ENCODE measurements at places on chromosomes 1 and 21.

- DNase-seq, result no peak
Measured at GRCh38 chr1:201418461-201418860, 3.1 kb downstream of the TNNI1 start.

DNA sequence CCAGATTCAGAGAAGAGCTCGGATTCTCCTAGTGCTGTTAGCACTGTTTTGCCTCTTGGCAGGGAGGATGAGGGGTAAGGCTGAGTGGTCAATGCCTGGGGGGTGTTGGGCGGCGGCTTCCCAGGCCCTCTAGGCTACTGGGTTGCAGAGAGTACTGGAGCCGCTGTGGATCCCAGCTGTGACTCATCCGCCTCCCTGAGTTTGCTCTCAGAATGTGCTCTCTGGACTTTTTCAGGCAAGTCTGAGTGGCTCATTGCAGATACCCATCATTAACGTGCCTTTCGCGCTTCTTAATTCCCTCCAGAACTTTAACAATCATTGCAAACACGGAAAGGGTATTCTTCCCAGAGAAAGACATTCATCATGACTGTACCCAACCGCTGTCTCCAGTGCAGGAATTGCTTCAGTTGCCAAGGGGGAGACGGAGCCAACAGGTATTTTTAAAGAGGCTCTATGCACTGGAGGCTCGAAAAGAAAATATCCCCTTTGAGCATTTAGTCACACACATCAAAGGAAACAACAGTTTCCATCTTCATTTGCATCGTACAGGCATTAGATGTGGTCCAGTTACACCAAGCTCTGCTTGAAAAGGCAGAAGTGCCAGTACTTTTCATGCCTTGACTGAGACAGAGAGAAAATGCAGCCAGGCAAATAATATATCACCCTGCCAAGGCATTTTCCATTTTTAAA lies 14.4 kb upstream of the CAMTA1 start:
- DNase-seq, result peak; percentile 58

- DNase-seq, result peak; percentile 48
Measured at GRCh38 chr1:11918799-11919519, 7.3 kb downstream of the KIAA2013 start.

DNA sequence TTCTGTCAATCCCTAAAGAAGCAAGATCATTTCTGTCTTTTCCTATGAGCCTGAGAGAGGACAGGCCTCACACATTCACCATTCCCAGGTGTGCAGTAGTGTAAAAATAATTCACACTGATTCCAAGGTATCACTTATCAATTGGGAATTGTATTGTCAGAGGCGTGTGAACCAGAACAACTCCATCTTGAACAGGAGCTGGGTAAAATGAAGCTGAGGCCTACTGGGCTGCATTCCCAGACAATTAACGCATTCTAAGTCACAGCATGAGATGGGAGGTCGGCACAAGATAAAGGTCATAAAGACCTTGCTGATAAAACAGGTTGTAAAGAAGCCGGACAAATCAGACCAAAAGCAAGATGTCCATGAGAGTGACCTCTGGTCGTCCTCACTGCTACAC lies 239.2 kb downstream of the SMYD3 start:
- no peak for DNase-seq

- no peak for DNase-seq
Measured at GRCh38 chr1:242623119-242623518, 98.6 kb upstream of the PLD5 start.

DNA sequence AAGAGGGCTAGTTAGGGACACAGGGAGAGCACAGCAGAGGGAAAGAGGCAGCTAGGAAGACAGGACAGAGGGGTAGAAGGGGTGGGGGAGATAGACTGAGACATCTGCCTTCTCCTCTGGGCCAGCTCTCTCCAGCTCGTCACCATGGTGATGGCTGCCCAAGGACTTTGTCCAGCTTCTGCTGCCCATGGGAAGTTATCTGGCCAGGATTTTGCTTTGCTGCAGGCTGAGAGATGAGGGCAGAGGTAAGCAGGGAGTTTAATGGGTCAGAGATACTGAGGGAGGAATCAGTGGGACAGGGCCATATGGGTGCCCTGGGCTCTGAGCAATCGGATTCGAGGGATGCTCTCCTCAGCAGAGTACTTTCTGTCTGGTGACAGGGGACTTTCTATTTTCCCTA lies 34.5 kb upstream of the GPR37L1 start:
- no peak for DNase-seq

DNA sequence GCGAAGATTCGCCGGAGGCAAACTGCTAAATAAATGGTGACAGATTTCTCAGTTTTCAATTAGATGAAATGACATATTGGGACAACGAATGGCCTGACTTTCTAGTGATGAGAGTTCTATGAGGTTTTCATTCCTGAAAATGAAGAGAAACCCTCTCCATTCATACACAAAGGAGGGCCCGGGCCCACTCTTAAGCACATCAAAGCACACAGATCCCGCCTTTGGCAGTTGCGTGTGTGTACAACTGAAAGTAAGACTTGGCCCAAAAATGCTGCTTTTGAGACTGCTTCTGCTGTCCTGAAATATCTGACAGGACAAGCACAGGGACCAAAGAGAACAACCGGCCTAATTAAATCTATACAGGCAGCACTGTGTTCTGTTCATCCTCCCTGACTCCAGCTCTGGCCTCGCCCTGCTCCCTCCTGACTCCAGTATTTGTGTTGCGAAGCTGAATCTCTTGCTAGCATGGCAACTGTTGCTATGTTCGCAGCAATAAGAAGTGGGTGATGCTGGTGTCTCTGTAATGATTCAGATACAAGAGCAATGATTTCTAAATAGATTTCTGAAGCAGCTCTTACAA lies 7.4 kb downstream of the LRRC53 start:
- no peak for DNase-seq

DNA sequence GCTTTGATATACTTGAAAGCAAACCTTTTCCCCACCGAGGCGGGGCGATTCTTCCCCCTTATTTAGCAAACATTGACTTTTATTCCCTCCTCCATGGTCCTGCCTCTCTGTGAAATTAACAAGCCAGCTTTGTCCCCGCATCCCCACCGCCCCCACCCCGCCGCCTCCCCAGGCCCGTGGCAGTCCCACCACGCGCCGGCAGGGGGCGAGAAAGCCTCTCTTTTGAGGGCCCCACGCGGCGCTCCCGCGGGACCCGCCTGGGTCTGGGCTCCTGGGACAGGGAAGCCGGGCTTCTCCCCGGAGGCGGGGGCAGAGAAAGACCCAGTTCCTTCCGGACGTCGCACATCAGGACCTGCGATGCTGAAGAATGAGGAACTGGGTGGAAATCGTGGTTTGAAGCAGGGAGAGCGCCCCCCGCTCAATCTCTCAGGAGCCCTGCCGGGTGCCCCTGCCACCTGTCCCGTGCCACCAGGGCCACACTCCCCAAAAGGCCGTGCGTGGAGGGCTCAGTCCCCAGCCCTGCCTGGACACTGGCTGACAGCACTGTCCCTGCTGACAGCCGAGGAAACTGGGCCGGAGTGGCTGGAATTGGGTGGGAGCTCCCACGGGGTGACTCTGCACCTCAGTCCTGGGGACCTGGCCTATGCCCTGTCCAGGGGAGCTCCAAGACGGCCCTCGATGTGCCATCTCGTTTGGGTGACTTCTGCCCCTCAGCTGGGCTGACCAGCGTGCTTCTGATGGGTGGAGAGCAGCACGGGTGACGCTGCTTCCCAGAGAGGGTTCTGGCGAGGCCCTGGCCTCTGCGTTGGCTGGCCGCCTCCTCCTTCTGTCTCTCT lies 8.6 kb upstream of the ACTRT2 start:
- DNase-seq, result peak; percentile 5

DNA sequence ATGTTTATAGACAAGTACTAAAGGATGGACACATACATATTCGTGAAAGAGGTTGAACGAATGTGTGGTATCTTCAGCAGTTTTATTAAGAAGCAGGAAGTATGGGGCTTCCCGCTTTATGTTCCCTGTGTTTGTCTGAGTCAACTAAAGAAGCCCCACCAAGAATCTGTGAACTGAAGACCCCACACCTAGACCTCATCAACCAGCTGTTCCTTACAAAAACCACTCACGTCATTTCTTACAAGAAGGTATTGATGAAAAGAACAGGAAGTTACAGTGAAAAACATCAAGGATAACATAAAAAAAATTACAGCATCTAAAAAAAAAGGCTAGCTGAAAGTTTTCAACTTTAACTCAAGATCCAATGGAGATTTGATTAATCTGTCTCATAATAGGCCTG lies 12.3 kb downstream of the REG4 start:
- no peak for DNase-seq

- DNase-seq, result peak; percentile 77
Measured at GRCh38 chr1:179177182-179177581, 52.3 kb downstream of the ABL2 start.

All from fibroblast of skin of right quadriceps (primary cell).